ENCODE measurements at places on chromosomes 7 and 10.

GRCh38 chr7:4020086-4020485, 662.0 kb upstream of the FOXK1 start:
- no peak for DNase-seq

DNA sequence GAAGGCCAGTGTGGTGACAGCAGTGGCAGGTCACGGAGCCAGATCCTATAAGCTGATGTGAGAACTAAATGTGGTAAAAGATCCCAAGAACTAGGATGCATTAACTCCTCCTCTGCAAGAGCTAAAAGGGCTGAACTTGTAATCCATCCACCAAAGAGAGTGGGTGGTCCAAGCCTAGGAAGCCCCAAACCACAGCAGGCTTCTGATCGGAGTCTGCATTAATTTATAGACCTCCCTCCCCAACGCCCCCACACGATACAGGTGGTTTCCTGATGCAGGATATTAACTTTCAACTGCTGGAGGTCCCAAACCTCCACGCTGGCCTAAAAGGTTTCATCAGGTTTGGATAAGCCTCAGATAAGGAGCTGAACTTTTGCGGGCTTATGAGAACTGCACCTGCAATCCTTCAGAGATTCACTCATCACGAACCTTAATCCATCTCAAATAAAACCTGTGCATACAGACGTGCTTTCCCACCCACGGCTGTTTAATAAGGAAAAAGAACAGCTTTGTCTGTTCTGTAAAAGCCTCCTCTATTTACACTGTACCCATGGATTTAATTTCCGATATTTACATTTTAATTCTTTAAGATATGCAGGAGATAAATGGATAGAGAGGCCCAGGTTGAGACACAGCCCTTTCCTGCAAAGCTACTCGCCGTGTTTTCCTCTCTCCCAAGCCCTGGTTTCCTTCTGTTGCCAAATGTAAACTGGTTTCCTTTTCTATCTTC, 74.9 kb downstream of the GFRA1 start:
- DNase-seq, result no peak

DNA sequence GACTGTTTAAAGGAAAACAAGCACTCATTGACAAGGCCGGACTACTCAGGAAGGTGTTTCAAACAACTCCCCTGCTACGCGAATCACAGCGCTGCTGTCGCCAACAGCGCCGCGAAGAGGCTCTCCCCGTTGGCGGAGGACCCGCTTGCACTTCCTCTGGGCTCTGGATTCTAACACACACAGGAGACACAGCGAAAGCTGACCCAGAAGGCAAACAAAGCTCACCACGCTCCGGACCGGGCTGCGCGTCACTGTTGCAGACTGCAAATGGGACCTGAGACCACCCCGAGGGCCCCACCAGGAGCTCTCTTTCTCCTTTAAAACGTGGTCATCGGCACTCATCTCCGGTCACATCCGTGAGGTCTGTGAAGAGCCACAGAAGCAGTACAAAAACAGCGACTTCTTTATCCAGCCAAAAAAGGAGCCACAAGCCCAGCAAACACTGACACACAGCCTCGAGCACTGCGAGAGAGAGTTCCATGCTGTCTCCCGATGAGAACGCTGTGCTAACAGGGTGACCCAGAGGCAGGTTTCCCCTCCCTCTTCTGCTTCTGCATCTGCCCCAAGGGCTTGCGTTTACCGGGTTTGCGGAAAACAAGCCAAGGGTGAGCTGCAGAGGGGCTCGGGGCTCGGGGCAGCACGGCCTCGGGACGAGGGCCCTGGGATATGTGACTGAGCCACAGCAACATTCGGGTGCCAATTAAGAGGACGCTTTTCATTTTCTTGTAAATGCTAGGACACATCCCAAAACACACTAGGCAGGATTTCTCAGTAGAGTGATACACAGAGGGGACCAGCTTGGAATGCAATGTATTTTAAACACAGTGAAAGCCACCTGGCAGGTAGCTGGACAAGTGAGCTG, 41.3 kb downstream of the AMZ1 start:
- no peak for DNase-seq

DNA sequence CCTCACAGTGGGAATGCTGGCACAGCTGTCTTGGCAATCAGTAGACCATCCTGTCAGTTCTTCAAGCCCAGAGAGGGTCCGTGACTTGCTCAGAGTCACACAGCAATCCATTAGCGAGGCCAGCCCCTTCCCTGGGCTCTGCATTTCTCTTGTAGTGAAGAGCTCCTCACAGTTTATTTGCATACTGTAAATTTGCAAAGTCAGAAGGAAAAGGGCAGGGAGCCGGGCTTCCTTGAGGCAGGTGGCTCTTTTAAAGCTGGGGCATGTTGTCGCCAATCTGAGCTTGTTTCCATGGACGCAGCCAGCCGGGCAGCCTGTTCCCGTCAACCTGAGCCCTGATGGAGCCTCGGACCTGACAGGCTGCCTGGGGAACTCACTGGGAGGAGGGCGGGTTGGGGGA, 123.4 kb downstream of the CUX1 start:
- peak; percentile 34 for DNase-seq

DNA sequence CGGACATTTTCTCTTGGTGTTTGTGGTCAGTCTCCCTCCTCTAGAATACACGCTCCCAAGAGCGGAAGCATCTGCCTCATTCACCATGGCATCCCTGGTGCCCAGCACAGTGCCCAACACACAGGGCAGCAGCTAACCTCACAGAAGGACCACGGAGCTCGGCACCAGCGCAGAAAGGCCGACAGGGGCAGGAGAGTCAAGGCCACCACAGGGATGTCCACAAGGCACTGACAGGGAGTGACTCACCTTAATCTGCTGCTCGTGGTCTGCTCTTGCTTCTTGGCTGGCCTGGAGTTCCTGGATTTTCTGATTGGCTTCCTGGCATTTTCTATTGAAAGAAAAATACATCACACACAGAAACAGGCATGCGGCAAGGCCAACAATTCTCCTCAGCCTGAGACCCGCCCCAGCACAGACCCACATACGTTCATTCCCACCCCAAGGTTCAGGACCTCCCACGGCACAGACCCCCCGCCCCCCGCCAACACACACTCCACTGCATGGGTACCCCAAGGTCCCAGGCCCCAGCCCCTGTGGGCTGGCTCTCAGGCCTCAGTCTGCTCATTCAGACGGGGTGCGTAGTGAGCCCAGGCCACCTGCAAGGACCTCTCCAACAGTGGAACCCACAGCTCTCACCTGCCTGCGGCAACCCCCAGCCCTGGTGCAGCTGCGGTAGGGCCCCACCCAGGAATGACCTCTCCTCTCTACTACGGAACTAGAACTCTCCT, 14.9 kb downstream of the MAD1L1 start:
- no peak for DNase-seq

Data from NCI-H510A treated with DMSO at 0.1 percent for 48 hours (cell line).